Stimulated activated CD8-positive, alpha-beta memory T cell treated with anti-CD3 and anti-CD28 coated beads, Interleukin-7, amount 100 ng/mL, for 1 hour (primary cell): ENCODE measurements at places on chromosomes 2 and 18.

DNA sequence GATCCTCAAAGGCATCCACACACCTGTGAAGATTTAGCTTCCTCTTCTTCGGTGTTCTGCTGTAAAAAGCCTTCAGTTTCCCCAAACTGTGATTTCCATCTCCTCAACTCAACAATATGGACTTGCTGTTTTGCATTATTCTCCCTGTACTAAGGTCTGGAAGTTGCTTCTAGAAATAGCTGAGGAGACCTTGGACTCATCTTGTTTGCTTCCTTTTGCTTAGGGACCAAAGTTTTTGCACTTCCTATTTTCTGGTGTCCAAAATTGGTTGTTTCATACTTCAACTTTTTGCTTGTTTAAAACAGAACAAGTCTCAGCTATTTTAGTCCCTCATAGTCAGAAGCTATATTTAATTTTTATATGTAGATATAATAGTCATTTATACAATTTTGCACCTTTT lies 201.9 kb upstream of the COPS8 start:
- DNase-seq: no peak

GRCh38 chr2:205755923-205756322 lies 73.6 kb downstream of the NRP2 start:
- no peak for DNase-seq

GRCh38 chr18:74290794-74291471 lies 830 bp downstream of the CYB5A start:
- DNase-seq: no peak

DNA sequence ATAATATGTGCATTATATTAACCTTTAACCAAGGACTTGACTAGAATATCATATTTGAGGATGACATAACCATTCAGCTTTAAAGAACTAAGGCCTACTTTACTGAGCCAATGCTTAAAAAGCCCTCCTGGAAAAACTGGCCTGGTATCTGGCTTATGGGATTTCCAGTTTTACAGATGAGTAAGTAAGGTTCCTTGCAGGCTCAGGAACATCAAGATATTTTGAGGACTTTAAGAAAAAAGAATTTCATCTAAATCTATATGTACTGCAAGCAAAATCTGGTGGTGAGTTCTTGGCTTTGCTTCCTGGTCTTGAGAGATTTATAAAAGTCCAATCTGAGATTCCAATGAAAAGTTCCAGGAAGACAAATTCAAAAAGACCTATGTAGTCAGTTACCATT lies 417.0 kb upstream of the NRXN1 start:
- no peak for DNase-seq

DNA sequence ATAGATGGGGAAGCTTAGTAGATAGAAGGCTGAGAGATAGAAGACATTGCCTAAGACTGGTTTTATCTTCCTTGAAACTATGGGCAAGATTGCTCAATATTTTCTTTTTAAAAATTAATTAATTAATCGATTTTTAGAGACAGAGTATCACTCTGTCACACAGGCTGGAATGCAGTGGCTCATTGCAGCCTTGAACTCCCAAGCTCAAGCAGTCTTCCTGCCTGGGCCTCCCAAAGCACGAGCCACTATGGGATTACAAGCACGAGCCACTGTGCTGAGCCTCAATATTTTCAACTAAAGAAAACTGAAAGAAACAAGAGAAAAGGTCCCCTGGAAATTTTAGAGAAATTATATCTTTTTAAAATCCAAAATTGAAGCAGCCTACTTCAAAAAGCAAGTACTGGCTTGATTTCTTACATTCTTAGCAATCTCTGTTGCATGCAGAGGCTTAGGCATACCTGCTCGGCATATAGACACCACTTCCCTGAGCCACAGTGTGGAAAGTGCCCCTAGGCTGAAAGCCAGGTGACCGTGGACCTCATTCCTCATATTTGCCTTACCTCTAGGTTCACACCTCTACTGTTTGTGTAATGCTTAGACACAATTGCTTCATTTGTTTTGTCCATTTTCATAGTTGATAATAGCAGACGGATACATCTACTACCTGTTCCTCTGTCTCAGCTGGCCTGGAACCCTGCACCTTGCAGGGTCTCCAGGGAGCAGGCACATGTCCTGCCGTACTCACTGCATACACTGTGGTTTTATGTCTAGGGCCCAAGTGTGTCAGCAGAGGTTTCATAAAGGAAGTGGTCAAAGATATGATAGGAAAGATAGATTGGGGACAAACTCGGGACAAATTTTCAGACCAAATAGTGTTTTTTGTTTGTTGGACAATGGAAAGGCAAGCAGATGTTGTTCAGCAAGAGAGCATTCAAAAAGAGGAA lies 166.5 kb upstream of the ALPP start:
- no peak for DNase-seq

DNA sequence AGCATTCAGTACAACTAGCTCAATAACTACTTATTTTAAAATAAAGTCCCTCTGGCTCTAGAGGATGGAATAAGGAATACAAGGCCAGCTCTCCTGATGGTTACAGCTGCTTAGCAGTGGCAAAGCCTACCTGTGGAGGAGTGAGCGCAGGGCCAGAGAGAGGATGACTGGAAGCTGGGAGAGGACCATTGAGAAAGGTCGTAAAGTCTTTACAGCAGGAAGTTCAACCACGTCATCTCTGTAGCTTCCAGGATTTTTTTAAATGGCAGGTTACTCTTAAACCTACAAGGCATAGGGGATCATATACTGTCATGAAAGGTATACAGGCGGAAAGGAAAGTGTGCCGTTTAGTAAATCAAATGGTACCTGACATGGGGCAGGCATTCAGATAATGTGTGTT lies 26.3 kb downstream of the ANXA4 start:
- DNase-seq: no peak

GRCh38 chr2:239937866-239938640 lies 87.1 kb downstream of the NDUFA10 start:
- no peak for DNase-seq

- no peak for DNase-seq
Measured at GRCh38 chr2:134660626-134661402, 58.0 kb downstream of the TMEM163 start.
